Activated naive CD8-positive, alpha-beta T cell treated with anti-CD3 and anti-CD28 coated beads for 36 hours (primary cell): ENCODE measurements at places on chromosomes 7 and 10. TPM values are rescaled to one million over a fixed set of nuclear protein-coding genes. Genes with fewer than 3 reads are reported as not detected.

DNA sequence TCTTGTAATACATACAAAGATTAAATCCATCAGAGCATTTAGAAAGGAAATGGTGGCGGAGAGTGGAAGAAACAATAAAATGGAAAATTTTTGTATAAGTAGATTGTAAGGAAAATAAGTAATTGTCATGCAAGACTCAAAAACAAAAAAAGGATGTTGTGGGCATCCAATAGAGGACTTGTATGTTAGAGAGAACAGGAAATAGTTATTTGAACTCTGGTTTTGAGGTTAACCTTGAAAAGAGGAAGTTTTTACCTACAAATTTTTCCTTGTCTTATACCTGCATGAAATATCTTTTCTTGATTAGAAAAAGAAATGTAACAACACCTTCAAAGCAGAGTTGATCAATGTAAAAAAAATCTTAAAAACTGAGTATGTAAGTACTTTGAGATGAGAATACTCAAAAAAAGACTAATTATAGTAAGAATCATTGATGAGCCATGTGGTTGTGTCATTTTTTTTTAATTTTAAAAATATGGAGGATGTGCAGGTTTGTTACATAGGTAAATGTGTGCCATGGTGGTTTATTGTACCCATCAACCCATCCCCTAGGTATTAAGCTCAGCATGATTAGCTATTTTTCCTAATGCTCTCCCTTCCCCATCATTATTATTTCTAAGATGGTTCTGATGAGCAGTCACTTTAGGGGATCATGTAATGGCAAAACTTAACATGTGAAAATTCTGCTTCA lies 11.9 kb downstream of the TMEM106B start:
- no peak for DNase-seq

DNA sequence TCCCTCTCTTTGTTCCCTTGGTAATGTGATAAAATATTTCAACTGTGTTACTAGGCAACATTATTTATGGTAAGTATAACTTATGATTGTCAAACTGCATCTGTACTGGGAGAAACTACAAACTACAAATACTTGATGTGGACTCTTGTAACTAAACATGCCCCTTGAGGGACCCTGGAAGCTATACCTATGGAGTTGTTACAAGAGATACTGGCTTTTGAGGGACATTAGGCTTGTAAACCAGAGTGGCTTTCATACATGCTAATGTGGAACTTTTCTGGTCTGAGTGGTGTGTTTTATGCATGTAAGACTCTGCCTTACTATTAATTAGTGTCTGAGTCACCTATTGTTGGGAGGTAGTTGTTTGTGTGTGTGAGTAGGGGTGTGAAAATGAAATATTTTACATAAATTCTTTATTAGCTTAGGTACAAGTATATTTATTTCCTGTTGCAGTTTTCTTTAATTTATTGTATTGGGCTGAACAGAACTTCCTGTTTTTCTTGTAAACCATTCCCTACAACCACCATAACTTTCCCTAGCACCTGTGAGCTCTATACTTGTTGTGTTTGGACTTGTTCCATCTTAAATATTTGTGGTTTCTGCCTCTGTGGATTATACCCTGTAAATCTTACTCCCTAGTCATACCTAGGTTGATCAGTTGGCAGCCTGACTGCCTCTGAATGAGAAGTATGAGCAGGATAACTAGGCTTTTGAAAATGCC lies 49.8 kb downstream of the STK31 start:
- DNase-seq, result no peak

GRCh38 chr10:124381011-124381611 lies 37.6 kb downstream of the OAT start:
- no peak for DNase-seq

DNA sequence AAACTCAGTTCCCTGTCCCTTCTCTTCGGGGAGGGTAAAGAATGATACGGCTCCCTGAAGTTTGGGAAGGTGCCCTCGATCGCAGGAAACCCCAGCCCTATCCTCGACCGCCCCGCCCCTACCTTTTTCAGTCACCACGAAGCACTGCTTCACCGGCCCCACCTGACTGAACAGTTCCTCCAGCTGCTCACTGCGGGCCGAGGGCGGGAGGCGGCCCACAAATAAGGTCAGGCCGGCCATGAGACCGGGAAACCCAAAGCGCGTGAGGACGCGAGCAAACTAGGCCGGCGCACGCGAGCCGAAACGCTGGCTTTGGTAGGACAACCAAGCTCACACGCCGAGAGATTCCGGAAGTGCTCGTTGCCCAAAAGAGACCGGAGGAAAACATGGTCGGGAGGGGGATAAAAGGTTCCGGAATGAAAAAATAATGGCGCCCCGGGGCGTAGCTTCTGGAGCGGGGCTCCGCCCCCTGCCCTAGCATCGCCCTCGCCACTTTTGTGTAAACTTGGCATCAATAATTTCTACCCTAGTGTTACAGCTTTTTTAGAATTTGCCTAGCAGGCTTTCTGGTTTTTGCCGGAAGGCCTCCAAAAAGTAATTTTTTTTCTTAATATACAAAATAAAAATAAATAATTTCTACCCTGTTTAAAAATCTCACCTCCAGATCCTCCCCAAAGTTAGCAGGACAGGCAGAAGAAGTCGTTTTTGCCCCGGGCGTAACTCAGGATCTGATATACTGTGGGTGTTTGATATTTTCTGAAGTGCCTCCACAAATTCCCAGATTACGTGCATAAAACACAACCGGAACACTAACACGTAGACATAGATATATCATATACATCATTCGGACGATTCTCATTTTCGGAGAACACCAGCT lies at the start of gene RBM28:
Gene RBM28 (minus strand): TSS at position 355 of the 877 bp plus-strand sequence. CDS start 115 bp downstream, at position 240.
- DNase-seq, result peak; percentile 83

GRCh38 chr7:15685358-15686294 lies 857 bp downstream of the MEOX2 start:
- DNase-seq, result no peak

DNA sequence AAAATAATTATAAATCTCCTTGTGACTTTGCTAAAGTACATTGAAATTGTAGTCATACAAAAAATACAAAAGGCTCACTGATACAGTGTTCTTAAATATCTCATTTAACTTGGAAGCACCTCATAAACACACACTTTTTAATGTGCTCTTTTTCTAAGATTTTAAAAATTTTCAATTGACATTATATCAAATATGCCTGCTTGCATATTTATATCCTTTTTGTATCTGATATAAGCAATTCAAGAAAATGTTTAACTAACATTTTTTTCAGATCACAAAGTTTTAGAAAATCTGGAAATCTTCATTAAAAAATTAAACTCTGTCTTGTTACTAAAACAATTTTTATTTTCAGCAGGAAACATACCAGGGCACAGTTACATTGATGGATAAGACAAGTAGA lies 661.5 kb downstream of the REEP3 start:
- no peak for DNase-seq

DNA sequence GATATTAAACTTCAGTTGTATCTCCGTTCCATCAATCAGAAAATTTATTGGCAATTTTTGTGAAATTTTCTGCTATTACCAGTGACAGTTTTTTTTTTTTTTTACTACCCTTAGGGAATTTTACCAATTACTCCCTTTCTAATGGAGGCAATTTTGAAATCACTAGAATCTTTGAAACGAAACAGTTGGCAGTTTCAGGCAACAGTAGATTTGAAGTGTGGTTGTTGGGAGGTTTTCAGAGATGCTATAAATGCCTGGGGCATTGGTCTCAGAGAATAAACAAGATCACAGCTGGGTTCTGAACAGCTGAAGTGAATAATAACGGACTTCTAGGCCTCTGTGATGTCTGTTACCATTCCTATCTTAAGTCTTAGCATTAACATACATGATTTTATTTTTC lies 535.9 kb upstream of the POT1 start:
- DNase-seq, result no peak

The SPAG6 gene
- total RNA-seq, result not detected

The SFXN4 gene
- 63.8 TPM for total RNA-seq

The ZNF488 gene
- 0.33 TPM for total RNA-seq

The ZCWPW1 gene
- 3.0 TPM for total RNA-seq

The CYP2W1 gene
- total RNA-seq, result not detected

The PARD3 gene
- 1.3 TPM for total RNA-seq

The AGR3 gene
- total RNA-seq, result not detected

The VIPR2 gene
- not detected for total RNA-seq
